Activated T-cell treated with anti-CD3 and anti-CD28 coated beads for 1 hour (primary cell): ENCODE measurements at places on chromosomes 3 and 15.

DNA sequence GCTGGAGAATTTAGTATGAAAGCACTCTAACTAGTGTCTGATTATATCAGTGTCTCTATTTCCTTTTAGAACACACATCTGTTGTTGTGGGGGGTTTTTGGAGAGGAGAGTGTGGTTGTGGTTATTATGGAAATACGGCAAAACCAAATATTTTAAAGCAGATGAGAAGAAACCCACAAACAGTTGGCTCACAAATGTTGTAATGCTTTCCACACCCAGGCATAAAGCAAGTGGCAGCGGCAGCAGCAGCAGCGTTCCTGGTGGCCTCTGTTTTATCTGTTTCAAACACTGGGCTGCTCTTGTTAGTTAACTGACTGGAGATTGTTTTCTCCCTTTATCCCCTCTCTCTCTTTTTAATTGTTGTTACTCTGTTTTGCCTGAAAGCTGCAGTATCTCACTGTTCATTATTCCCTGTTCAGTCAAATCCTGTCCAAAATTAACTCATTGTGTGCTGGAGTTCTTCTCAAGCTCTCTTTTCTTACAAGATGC lies 1045.5 kb upstream of the NR2F2 start:
- no peak for DNase-seq

GRCh38 chr3:78839693-78840092 lies 928.1 kb downstream of the ROBO1 start:
- DNase-seq = no peak

GRCh38 chr15:90981681-90982080 lies 12.7 kb downstream of the PRC1 start:
- DNase-seq = no peak

DNA sequence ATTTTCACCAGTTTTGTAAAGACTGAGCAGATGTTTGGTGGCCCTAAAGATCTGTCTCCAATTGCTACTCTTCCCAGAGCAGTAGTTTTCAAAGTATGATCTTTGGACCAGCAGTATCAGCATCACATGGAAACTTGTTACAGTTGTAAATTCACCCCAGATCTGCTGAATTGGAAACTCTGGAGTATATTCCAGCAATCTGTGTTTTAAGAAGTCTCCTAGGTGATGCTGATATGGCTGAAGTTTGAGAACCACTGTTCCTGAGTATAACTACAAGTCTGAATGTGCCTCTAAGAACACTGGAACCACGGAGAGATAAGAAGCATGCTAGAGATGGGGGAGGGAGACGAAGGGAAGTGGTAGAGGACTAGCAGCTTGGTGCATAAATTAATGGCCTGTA lies 45.7 kb downstream of the NUDT16 start:
- DNase-seq = no peak

- DNase-seq = no peak
Observed at GRCh38 chr3:188286087-188286513, 132.1 kb downstream of the LPP start.

GRCh38 chr3:173730391-173730790 lies 332.8 kb downstream of the NLGN1 start:
- DNase-seq = no peak

- DNase-seq = no peak
Observed at GRCh38 chr3:102419786-102420185, 15.0 kb upstream of the ZPLD1 start.

DNA sequence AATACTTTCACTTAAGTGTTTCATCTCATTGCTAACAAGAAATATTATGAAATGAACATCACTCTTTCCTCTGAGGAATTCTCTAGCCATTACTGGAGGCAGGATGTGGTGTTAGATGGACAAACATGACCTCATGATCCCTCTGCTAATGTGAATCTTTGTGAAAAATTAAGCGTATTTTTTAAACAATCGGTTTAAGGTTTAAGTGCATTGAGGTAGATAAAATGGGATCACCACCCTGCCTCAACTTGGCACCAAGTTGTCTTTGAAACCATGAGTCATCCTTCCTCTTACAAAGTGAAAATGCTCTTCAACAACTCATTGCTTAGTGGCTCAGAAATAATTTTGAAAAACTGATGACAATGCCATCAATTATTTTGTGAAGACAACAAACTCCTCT lies 76.0 kb upstream of the DCBLD2 start:
- DNase-seq = no peak

DNA sequence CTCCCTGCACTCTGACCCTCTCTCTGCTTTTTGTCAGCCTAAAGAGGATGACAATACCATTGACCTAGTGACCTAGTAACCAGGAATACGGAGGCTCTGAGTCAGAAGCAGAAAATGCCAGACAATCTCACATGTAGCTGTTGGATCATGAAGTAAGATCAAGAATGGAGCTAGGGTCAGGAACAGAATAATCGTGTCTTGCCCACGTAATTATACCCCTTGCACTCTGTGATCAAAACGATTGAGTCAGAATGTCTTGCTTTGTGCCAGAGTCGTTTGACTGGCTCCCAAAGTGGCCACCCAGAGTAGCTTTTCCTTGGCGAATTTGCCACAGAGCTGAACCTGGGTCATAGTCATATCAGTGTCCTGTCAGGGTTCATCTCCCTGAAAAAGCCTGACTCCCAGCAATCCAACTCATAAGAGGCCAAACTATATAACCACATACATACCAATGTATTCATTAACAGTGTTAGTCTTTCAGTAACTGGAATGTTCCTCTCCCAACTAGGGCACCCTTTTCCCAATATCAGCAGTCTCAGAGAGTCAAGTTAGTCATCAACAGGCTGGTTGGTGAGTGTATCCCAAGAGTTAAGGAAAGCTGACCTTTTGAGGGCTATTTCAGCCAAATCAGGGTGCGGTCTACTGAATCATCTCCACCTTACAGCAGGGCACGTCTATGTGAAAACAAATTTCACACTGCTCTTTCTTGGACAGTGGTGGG lies 5.0 kb upstream of the CDV3 start:
- DNase-seq = no peak

GRCh38 chr3:170660139-170660538 lies 74.3 kb upstream of the SLC7A14 start:
- DNase-seq = no peak
